ENCODE measurements at places on chromosomes 4 and X.

DNA sequence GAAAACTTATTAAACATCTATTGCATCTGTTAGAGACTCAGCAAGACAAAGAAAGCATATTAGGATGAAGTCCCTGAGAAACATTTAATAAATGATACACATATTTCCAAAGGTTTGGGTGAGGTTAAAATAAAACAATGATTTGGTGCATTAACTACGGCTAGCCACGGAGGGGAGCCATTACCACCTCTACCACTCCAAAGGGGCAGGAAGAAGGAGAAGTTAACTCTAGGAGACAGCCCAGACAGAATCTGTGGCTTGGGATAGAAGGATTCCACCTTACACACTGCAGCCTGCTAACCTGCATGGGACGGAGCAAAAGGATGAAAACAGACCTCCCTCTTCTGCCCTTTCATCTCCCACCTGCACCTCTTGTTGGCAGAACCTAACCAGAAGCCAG lies 189.1 kb upstream of the C1QTNF7 start:
- DNase-seq, result no peak

DNA sequence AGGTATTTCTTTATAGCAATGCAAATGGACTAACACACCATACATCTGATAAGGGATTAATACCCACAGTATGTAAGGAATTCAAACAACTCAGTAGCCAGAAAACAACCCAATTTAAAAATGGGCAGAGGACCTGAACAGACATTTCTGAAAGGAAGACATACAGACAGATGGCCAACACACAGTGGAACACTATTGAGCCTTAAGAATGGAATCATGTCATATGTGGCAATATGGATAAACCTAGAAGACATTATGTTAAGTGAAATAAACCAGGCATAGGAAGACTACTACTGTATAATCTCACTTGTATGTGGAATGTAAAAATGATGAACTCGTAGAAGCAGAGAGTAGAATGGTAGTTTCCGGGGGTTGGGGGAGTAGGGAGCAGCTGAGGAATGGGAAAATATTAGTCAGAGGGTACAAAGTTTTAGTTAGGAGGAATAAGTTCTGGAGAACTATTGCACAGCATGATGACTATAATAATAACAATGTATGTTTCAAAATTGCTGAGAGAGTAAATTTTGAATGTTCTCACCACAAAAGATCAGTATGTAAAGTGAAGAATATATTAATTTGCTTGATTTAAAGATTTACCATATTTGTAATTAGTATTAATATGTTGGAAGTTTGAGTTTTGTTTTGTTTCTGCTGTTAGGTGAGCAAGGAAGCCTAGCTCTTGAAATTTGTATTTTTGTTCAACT lies 25.2 kb downstream of the WDR44 start:
- DNase-seq, result no peak

- no peak for DNase-seq
These were observed 9.2 kb upstream of the SORCS2 start for GRCh38 chr4:7183161-7183560.

- no peak for DNase-seq
These were observed 56.5 kb upstream of the NKX1-1 start for GRCh38 chr4:1462768-1463075.

GRCh38 chrX:40550066-40550465 lies 30.7 kb upstream of the ATP6AP2 start:
- DNase-seq, result no peak
